Stimulated activated CD8-positive, alpha-beta memory T cell treated with anti-CD3 and anti-CD28 coated beads, Interleukin-7, amount 100 ng/mL, for 1 hour (primary cell): ENCODE measurements at places on chromosomes 2 and 18.

DNA sequence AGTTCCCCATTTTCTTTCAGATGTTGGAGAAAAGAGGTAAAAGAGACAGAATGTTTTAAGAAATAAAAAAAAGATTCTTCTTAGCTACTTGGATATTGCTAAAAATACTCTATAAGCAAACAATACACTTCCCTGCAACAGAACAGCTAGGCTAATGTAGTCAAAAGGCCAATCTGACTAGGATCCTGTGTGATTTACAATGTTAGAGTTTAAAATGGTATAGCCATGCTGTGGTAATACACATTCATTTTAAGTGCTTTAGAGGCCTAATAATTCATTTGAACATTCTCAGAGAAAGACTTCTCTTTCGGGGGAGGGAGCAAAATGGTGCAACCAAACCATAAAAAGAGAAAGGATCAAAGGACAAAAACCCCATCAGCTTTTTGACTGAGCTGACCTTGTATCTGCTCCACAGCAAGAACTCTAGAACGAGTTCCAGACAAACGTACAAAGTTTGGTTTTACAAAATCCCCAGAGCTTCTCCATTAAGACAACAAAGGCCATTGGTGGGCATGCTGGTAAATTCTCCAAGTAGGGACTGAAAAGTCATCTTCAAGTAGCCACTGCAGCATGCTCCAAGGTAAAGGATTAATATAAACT, 200.2 kb downstream of the STK39 start:
- no peak for DNase-seq

DNA sequence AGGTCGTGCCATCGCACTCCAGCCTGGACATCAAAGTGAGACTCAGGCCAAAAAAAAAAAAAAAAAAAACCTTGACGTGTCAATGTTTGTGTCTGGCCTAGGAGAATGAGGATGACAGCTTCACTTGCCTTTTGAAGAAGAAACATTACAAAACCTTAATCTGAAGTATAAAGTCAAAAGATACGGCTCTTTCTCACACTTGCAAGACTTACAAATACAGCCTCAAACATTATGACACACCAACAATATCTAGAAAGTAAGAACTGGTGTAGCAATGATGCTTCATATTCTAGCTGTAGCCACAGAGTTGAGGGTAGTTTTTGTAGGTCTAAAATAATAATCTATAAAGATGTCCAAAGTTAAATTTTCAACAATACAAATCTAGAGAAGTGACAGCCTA, 25.5 kb downstream of the MPPE1 start:
- no peak for DNase-seq

DNA sequence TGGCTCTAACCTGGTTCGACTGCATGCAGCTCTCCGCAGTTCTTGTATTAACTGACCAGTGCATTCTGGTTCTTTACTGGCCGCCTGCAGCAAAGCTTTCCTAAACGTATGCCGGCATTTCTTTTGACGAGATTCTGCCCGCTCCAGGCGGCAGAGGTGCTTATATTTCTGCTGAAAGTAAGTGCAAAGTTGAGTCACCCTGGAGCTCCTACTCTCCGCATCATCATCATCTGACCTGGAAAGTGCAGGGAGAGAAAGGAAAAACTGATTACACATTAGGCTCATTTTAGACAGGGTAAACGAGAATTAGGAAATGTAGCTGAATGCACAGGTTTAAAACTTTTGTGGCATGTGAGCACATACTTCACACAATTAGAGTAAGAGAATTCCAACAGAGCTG, 57.9 kb downstream of the INO80D start:
- no peak for DNase-seq

DNA sequence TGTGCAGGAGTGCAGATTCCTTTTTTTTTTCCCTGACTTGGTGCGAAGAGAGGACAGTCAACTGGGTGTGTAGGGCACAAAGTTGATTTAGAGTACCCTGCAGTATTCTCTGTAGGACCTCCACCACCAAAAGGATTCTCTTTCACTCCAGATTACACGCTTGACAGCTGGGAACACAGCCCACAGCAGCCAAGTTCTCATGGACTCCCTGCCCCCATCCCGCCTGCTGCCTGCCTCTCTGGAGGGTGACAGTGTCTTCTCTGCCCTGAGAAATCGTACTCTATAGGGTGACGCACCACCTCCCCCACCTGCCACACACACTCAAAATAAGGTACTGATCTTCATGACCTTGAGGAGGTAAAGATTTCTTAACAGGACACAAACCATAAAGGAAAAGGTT, 26.6 kb upstream of the IHH start:
- no peak for DNase-seq

DNA sequence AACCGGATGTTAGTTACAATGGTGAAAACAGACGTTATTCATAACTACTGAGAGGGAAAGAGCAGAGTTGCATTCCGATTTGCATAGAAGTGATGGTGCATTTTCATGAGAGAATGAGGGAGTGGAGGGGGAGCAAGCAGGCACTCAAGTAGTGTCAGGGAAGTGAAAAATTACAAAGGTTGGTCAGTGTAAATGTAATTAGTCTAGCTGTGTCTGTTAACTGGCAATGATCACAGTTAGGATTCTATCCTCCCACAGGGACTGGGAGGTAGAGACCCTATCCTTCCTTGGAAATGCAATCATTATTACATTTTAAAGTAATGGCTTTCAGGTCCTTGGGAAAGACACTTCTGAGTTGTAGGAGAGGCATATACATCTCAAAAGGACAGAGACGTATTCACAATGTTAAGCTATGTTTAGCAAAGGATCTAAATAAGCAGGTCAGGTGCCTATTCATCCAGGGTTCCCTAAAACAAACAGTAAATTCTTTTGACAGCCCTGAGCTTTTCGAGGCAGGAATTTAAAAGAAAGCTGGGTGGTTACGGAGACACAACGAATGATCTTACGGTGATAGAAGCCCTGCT, 1671.8 kb upstream of the DDX18 start:
- no peak for DNase-seq

DNA sequence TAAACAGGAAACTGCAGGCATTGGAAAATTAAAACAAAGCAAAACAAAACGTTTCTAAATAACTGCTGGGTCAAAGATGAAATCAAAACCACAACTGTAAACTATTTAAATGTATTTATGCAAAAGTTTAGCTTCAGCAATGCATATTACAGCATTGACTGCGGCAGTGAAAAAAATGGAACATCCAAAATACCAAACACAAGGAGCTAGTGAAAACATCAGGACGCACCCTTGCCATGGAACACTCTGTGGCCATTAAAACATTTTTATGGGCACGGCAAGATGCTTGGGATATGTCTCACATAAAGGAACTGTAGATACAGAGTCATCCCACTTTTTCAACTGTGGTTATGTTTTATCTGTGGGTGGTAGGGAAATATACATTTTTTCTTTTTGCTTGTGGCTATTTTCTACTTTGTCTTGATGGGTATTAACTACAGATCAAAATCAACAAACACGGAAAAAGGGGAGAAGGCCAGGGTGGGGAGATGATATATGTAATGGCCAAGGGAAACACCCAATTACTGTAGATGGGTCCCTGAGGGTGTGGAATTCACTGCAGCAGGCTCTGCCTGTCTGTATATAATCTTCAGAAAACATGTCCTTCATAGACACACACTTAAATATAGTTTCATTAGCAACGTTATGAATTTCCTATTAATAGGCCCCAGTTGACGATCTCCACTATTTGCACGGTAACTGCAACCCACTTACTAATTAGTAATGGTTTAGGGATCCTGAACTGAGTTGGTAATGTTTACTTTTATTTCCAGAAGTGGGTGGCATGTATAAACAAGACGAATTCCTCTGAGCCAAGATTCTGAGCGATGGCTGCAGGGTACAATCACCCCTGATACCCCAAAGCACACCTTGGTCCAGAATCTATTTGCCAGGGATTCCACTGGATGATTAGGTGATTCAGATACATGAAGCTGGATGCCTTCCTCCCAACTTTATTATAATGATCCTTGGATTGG, 110.5 kb downstream of the ACKR3 start:
- DNase-seq = no peak

DNA sequence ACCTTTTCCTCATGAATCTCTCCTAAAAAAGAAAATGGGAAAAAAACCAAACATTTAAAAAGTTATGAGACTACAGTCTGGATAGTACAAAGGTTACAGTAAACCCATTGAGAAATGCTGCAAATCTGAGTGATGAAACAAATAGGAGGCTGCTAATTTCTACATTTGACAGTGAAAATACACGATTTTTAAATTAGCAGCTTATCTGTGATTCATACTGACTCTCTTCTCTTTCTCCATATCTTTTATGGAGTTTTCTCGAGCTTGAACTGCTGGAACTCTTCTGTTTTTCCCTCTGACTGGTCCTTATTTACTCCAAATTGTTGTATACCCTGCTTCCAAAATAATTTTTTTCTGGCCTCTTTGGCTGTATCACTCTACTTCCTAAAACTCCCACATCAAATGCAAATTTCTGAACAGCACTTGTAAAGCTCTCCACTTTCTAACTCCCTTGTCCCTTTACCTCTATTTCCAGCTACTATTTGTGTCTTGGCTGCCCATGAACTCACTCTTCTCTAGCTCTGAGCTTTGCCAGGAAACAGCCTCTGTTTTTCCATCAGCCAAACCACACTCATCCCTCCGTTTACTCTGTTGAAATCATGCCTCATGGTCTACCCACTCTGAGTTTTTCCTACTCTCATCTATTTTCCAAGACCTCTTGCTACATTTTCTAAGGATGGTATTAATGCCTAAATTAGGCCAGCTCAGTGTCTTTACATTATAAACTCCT, 73.7 kb downstream of the RBMS1 start:
- no peak for DNase-seq

DNA sequence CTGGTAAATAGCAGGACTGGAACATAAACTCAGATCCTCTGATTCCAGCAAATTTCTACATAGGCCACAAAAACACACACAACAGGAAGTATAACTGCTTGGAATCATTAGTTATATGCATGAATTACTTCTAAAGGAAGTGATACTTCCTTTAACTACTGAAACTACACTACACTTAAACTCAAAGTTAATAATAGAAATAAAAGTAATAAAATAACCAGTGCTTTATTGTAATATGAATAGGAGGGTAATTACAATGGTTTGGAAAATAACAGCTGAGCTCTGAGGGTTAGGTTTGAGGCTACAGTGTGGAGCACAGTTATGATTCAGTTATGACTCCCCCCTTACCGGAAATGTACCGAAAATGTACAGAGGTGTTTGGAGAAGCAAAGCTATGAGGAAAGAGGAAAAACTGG, 18.5 kb upstream of the POLI start:
- no peak for DNase-seq

GRCh38 chr2:214648520-214648919, 161.0 kb downstream of the BARD1 start:
- no peak for DNase-seq

DNA sequence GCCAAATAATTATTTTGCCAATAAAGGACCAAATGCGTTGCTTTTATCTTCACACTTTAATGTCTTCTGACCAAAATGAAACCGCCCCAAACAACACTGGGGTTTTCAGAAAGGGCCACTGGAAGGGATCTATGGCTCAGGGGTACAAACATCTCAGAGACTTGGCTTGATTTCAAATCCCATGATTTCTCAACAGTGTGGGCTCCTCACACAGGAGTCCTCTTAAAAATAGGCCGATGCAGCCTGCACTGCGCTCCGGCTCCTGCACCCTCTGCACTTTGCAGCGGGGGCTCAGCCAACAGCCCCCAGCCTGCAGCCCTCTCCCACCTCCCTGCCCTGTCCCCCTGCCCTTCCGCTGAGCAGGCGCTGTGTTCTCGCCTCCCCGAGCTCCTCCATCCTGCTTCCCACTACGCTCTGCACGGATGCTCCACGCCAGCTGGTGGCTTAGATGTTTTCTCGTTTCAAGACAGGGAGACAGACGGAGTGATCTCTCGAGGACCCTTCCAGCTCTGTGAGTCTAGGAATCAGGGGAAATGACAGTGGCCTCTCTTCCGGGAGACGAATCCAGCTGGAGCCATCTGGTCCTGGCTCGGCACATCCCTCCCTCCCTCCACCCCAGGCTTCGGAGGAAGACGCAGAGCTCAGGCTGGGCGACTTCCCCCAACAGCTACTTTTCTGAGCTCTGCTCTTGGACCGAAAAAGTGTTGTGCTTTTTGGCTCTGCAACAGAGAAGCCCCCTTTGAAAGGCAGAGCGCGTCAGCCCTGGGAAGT, 71.4 kb downstream of the KCNF1 start:
- DNase-seq = no peak

GRCh38 chr2:209840434-209840833, 68.8 kb downstream of the UNC80 start:
- DNase-seq = no peak

- no peak for DNase-seq
Observed at GRCh38 chr2:70258532-70258875, 567 bp downstream of the PCYOX1 start.

GRCh38 chr2:54957321-54957999, 92.8 kb downstream of the RTN4 start:
- DNase-seq = no peak

DNA sequence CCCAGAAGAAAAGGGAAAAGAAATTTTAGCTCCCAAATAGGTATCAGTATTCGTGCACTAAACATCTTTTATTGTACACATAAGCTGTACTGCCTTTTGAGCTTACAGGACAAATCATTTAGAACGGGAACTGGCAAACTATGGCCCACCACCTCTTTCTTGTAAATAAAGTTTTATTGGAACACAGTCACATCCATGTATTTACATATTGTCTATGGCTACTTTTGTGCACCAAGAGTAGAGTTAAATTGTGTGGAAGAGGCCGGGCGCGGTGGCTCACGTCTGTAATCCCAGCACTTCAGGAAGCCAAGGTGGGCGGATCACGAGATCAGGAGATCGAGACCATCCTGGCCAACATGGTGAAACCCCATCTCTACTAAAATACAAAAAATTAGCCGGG, 5.7 kb downstream of the TM4SF20 start:
- DNase-seq = no peak

GRCh38 chr2:20212459-20212870, 12.5 kb downstream of the SDC1 start:
- DNase-seq = no peak

GRCh38 chr2:181574321-181574720, 82.6 kb downstream of the CERKL start:
- no peak for DNase-seq

- no peak for DNase-seq
Observed at GRCh38 chr2:120218181-120218580, 5.0 kb downstream of the TMEM185B start.

DNA sequence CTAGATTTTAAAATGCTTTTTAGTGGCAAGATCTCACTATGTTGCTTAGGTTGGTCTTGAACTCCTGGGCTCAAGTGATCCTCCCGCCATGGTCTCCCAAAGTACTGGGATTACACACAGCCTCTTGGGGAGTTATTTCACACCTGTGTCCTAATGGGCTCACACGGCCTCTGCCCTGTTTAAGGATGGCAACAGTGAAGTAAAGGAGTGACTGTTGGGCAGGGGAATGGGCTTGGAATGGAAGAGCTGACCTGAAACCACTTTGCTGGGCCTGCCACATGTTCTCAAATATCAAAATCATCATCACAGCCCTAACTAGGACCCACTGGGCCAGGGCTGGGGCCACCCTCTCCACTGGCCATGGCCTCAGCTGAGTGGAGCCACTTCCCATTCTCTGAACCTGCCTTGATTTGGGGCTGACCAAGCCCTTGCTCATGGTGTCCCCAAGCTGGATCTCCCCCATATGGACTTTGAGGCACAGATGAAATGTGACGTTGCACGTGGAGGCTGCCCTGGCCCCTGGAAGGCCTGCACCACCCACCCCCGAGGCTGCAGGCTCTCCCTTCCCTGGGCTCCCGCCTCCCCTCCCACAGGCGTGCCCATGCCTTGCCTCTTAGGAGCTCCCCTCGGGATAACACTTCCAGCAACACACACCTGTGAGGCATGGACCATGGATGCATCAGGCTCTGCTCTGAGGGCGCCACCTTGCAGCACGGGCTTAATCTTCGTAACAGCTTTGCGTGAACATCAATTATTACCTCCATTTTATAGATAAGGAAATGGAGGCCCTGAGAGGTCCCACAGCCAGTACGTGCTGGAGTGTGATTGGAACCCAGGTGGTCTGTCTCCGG, 71.8 kb upstream of the SMAD7 start:
- no peak for DNase-seq
